ENCODE measurements at places on chromosomes 7 and 10.
A peak's percentile ranks its signal among the peaks of the same experiment; 100 is the strongest.

DNA sequence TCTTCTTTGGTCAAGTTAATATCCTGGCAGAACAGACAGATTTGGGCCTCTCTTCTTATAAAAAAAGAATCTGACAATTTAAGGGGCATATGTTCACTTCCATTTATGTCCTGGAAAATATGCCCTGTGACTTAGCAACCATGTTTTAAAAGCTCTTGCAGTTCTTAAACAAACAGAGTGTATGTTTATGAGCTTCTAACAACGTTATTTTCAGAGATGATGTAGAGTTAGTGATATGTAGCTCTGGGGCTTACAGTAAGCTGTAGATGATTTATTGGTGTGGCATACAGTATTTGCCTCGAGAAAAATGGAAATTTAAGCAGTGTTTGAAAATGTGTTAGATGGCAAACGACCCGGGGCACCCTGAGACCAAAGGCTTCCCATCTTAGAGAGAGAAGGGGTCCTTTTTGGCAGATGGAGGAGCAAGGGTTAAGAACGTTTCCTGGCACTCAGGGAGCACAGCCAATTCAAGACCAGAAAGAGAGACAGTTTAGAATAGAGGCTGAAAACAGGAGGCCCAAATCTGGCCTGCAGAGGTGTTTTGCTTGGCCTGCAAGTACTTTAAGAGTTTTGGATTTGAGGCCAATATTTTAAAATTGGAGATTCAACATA lies 397.5 kb downstream of the KCNMA1 start:
- no peak for DNase-seq

GRCh38 chr7:130593033-130593432 lies 75.5 kb downstream of the COPG2 start:
- peak; percentile 11 for DNase-seq

GRCh38 chr7:42211938-42212337 lies 25.1 kb downstream of the GLI3 start:
- DNase-seq = peak; percentile 48

- DNase-seq = peak; percentile 31
These were observed 31.1 kb upstream of the DDX50 start for GRCh38 chr10:68870061-68870460.

DNA sequence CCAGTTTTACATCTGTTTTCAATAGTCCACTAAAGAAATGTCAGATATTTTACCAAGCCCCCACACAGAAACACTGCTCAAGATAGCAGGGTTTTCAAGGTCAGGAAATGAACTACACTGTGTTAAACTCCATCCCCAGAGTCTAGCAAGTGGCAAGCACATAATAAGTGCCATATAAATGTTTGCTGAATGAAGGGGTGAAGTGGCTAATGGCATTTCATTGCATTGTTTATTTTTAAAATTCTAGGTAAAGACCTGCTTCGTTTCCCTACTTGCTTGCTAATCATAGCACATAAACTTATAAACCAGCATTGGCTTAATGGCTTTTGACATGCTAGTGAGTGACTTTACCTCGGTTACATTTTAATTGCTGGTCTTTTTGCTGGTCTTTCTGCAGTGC lies 322.6 kb downstream of the GRID1 start:
- no peak for DNase-seq

GRCh38 chr10:2953495-2953894 lies 113.9 kb upstream of the PFKP start:
- peak; percentile 67 for DNase-seq

- DNase-seq = peak; percentile 74
These were observed 85.8 kb downstream of the GSAP start for GRCh38 chr7:77330169-77330882.

DNA sequence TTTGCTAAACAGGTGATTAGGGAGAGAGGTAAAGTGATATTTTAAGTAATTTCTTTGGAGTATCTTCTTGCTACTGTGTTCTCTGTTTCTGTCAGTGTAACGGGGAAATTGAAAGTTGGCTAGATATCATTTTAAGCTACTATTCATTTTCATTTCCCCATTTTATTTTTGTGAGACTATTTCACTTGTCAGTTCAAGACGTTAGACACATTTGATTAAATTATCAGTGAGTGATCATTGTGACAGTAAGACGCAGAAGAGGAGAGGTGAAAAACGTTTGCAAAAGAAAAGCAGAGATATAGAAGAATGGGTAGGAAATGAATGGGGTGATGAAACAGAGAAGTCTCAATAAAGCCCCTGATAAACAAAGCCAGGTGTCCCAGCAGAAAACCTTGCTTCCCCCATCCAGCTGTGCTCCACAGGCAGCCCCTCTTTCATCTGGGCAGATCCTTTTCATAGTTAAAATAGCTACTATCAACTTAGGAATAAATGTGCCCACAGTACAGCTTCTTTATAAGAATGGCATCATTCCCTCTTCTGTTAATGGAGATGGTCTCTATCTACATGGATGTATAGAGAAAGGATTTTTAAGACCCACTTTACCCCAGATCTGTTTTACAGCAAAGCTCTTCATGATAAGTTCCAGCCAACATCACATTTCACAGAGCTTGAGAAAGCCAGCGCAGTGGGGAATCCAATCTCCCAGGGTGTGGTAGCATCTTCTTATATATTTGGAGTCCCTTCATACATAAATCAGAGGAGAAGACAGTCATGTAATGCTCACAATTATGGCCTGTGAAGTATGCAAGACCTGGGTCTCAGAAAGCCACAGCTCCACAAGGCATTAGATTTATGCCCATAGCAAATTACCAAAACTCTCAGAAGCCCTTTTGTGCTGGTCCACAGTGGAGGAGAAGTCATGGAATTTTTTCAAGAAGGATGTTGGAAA lies 138.1 kb upstream of the ITGB1 start:
- DNase-seq = no peak

- DNase-seq = peak; percentile 76
These were observed 21.9 kb downstream of the CACNB2 start for GRCh38 chr10:18162021-18162627.

DNA sequence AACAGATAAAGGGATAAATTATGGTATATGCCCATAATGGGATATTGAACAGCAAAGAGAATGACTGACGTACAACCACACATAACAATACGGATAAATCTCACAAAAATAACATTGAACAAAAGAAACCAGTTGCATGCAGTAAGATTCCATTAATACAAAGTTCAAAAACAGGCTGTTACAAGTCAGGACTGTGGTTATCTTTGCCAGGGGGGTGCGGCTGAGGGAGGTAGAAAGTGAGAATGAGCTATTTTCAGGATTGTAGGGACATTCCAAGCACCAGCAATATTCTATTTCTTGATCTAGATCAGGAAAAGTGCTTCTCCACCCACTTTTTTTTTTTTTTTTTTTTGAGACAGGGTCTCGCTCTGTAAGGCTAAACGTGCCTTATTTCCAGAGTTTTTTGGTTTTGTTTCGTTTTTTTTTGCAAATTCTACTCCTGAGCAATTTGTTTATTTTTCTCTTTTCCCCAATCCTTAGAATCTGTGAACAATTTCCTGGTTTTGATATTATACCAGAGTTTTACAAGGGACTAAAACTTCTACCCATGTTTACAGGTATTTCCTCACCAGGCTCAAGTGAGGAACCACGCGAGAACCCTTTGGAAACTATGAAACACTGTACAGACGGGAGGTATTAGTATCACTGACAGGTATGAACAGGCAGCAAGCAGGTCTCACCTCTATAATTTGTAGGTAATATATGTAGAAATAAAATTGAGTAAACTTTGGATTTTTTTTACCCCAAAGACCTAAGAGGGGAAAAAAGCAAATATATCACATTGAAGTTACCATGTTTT lies 9.9 kb downstream of the SMURF1 start:
- DNase-seq = no peak

DNA sequence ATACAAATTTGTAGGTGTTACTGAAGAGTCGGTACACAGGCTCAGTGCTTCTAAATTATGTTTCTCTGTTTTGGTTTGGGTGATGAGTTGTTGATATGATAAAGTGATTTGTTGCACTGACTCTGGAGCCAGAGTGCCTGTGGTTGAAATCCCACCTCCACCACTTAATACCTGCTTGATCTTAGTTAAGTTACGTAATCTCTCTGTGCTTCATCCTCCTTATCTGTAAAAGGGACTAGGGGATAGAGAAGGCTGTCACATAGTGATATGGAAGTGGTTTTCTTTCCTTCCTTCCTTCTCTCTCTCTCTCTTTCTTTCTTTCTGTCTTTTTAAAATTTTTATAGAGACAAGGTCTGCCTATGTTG lies 664 bp upstream of the HPS6 start:
- no peak for DNase-seq

GRCh38 chr10:5565671-5566581 lies 41.2 kb downstream of the CALML3 start:
- DNase-seq = peak; percentile 73

GRCh38 chr10:18233775-18234174 lies 93.6 kb downstream of the CACNB2 start:
- no peak for DNase-seq

DNA sequence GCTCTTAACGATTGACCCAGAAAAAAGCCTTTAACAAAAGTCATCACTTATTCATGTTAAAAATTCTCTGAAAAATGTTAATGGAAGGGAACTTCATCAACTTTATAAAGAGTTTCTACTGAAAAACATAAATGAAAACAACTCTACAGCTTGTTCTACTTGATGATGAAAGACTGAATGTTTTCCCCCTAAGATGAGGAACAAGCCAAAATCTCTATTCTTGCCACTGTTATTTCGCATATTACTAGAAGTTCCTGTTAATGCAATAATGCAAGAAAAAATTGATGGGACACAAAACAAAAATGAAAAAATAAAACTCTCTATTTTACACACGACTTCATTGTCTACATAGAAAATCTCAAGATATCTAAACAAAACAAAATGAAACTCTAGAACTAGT lies 249.8 kb upstream of the AKR1E2 start:
- no peak for DNase-seq

DNA sequence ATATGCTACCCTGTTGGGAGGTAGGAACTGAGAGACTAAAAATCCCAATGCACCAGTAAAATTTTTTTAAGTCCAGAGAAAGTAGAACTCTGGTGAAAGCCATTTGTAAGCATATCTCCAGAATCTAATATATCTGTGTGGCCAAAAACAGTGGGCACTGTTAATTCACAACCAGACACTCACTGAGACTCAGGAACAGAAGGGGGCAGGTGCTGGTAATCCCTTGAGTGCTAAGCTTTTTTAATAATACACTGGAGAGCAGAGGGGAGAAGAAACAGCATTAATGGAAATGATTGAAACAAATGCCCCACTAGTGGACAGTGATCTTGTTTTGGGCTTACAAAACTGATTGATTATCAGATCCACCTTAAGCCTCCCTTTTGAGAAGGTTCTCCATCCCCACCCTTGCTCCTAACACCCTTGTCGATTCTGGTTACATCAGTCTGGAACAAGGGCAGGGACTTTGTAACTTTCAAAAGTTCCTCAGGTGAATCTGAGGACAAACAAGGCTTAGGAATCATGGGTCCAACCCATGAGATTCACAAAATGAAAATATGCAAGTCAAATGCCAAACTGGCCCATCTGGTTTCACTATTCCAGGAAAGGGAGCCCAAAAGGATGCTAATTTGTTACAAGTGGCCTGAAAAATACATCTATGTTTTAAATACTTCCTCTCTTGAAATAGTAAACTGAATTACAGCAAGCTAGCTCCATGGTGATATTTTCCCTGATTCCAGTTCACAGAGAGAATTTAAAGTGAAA lies 29.7 kb downstream of the PLXNA4 start:
- DNase-seq = no peak

GRCh38 chr10:11293332-11293731 lies 275.7 kb downstream of the CELF2 start:
- DNase-seq = no peak

- peak; percentile 16 for DNase-seq
These were observed 263.1 kb upstream of the PITRM1 start for GRCh38 chr10:3435671-3436070.

GRCh38 chr10:6164271-6165095 lies 38.2 kb upstream of the PFKFB3 start:
- no peak for DNase-seq

GRCh38 chr10:65377687-65378086 lies 1548.1 kb upstream of the LRRTM3 start:
- no peak for DNase-seq

DNA sequence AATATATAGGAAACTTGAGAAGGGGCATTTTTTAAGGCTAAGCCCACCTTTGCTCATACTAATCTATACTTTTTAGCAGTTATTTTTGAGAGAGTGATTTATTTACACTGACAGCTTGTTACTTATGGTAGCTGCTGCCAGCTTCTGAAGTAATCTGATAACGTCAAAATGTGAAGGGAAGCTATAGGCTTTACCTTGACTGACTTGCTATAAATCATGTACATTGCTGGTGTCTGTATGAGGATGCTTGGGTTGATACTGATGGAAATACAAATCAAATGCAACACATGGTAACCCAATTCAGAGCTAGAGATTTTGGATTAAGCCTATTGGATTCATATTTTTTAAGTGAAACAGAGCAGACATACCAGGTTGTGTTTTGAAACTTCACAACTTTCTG lies 299.4 kb downstream of the LRMDA start:
- no peak for DNase-seq

DNA sequence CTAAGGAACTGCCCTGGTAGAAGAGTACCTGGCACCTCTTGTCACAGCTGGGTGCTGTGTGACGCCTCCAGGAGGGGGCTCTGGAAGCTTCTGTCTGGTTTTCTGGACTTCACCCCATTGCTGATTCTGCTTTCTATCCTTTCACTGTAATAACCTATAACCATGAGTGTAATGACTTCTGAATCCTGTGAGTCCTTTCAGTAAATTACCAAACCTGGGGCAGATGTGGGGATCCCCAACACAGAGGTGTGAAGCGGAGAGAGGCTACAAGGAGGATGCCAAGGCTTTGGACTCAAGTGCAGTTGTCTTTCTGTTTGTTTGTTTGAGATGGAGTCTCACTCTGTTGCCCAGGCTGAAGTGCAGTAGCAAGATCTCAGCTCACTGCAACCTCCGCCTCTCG lies 143.7 kb downstream of the SFMBT2 start:
- no peak for DNase-seq

DNA sequence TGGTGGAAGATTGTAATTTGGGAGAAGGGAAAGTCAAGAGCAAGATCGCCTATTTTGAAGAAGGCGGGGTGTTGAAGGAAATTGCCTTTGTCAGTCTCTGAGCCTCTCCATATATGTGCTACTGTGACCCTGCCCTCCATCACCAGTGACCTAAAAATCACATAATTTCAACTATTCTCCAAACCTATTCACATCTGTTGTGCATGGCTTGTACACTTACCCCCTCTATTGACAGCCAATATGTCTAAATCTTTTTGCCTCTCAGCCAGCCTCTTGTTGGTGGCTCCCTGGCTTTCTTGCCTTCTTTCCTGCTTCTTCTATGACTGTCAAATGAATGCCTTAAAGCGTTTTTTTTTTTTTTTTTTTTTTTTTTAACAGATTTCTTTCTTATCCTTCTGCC lies 295.6 kb downstream of the AUTS2 start:
- peak; percentile 54 for DNase-seq

- no peak for DNase-seq
These were observed 140.3 kb upstream of the LAMB4 start for GRCh38 chr7:108270385-108271015.

DNA sequence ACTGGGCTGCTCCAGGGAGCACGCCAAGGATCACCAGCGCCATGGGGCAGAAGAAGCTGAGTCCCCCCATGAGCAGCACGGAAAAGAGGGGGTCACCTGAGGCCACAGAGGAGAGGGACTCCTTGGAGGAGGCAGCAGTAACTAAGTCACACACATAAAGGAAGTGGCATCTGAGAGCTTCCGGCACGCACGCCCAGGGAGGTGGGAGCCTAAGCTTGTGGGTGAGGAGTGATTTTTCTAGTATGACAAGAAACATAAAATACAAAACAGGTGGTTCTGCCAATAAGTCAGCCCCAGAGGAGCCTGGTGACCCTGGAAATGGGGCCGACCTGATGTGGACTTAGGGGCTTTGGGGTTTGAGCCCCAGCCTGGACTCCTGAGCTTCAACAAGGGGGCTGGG lies 60.8 kb downstream of the CARD11 start:
- DNase-seq = no peak
